ENCODE measurements at places on chromosomes 5 and 9.

- DNase-seq: no peak
These were observed 8.3 kb downstream of the AQP3 start for GRCh38 chr9:33438926-33439680.

DNA sequence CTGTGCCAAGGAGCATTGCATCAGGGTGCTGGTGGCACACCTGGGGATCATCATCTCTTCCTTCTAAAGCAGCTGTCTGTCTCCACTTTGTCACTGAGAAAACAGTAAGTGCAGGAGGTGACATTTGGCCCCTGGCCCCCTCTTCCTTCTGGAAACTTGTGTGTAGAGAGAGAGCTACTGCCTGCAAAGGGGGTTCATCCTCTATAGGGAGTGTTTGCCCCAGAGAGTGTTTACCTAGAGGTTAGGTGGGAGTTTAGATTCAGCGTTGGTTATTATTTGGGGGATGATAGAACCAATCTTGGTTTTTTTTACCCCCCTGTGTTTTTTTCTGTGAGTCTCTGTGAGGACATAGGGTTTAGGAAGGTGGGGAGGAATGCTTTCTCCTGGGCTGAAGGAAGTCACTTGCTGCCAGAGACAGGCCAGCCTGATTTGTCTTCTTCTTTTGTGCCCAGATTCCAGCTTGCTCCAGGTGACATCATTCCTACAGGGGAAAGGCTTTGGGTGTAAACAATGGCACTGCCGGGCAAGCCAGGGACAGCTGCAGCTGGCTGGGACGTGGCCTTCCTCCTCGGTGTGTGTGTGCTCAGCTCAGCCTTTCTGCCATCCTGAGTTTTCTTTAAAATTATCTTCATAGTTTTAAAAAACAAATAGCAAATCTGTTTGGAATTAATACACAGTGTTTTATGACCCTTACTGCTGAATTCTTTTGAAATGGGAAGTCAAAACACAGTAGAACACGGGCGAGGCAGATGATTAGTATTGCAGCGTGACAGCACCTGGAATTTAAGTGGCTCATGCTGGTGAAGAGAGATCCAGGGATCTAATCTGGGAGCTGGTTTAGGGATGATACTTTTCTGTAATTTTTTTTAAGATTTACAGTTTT lies 24.5 kb downstream of the PRRC2B start:
- no peak for DNase-seq

GRCh38 chr5:175589714-175590113 lies 68.2 kb upstream of the HRH2 start:
- no peak for DNase-seq

- no peak for DNase-seq
These were observed 15.0 kb downstream of the DOCK2 start for GRCh38 chr5:169652057-169652456.

GRCh38 chr5:54390015-54390414 lies 65.5 kb upstream of the HSPB3 start:
- no peak for DNase-seq

DNA sequence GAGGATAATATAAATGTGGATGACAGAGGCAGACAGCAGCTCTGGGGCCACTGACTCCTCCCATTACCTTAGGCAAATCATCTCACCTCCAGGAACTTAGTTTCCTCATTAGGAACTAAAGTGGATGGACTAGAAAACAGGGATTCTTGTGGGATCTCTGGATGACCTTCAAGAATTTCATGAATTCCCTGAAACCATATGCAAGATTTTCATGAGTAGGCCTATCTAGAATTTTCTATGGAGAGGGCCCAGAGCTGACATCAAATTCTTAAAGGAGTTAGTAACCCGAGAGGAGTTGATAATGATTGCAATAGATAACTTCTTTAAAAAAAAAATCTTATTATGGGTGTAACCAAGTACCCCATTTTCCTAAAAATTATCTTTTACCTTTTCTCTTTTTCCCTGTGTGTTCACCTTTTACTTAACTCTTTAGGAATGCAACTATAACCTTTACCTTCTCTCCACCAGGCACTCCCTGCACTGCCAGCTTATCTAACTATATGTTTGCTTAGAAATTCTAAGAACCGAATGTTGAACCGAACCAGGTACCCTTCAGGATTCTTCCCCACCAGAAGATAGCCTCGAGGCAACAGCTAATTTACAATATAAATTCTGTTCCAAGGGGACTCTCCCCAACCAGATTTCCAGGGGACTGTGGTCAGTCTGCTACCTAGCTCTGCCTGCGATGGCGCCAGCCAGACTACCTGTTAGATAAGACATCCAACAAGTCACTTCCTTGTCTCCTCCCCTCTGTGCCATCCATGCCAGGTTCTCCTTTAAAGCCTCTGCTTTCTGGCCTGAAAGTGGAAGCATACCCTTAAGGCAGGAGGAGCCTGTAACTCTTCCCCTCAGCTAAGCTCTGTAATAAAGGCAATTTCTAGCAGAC lies 86.0 kb downstream of the GCNT4 start:
- DNase-seq: no peak

DNA sequence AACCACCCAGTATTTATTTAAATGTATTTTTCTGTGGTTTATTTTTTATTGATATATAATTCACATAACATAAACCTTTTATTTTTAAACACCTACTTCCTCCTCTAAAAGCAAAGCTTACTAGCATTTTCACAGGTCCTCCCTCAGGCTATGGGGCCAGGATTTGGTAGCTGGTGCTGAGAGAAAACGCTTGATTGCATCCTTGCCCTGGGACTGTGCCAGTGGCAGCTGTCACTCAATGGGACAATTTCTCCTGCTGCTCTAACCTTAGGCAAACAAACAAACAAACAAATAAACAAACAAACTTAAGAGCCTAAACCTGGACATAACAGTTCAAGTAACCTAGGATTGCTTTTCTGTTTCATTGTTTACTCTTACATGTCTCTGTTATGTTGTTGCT lies 102.7 kb downstream of the FOCAD start:
- DNase-seq: no peak

DNA sequence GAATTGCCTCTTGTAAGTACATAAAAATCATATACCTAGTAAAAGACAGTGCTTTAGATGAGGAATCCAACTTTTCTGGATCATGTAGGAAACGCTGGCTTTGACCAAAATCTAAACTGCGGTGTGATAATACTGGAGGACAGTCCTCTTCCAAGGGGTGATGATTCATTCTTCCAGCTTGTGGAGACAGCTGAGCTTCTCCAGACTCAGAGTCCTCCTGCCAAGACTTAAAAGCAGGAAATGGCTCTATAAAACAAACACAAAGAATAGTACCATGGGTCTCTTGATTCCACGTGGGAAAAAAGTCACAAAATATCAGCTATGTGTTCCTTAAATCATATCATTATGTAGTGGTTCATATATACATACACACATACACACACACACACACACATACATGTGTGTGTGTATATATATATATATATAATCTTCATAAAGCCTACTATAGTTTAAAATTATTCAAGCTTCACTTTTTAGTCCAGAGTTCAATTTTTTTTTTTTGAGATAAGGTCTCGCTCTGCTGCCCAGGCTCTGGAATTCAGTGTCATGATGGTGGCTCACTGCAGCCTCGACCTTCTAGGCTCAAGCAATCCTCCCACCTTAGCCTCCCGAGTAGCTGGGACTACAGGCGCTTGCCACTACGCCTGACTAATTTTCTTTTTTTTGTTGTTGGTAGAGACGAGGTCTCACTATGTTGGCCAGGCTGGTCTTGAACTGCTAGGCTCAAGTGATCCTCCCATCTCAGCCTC lies 65.0 kb downstream of the PKD2L2 start:
- no peak for DNase-seq

DNA sequence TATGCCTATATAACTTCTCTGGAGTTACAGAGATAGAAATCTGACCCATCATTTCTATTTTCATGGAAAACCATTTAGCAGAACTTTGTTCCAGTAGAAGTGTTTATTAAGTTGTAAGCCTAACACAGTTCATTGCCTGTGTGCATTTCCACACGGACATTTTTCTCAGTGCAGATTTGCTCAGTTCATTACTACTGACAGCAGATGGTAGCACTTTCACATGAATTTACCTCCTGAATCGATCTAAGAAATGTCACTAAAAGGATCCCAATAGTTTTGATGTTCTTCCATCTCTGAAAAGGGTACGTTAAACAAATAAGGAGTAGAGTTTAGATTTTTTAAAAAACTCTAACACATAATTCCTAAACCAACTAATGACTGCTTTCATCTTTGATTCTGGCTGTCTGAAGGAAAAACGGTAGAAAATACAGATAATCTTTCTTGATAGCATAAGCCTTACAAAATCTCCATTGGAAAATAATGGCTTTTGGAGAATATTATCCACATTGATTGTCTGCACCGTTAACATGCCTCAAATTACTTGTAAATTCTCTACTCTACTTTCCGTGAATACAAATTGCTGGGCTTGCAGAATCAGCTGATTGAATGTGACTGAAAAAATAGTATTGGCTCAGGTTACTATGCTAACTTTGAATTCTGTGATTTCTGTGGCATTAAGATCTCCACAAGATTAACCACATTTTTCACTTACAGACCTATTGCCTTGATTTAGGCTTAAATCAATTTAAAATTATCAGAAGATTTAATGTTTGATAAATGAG lies 33.1 kb downstream of the RPS23 start:
- no peak for DNase-seq

- DNase-seq: no peak
These were observed 7.0 kb downstream of the FAM53C start for GRCh38 chr5:138344887-138345622.

DNA sequence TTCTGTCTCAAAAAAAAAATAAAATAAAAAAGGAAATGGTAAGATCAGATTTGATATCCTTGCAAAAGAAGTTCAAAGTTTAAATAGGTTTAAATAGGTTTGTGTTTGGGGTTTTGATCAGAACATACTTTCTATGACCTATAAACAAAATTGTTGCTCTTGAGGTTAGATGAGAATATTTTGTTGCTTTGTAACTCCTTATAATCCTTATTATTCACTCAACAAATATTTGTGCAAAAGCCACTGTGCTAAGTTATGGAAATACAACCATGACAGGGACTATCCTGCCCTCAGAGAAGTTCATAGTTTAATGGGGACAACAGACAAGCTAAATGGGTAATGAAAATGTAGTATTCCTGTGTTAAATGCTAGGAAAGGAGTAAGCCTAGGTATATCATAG lies 71.5 kb downstream of the INVS start:
- no peak for DNase-seq

GRCh38 chr5:75660678-75661465 lies 49.6 kb downstream of the ANKDD1B start:
- no peak for DNase-seq

DNA sequence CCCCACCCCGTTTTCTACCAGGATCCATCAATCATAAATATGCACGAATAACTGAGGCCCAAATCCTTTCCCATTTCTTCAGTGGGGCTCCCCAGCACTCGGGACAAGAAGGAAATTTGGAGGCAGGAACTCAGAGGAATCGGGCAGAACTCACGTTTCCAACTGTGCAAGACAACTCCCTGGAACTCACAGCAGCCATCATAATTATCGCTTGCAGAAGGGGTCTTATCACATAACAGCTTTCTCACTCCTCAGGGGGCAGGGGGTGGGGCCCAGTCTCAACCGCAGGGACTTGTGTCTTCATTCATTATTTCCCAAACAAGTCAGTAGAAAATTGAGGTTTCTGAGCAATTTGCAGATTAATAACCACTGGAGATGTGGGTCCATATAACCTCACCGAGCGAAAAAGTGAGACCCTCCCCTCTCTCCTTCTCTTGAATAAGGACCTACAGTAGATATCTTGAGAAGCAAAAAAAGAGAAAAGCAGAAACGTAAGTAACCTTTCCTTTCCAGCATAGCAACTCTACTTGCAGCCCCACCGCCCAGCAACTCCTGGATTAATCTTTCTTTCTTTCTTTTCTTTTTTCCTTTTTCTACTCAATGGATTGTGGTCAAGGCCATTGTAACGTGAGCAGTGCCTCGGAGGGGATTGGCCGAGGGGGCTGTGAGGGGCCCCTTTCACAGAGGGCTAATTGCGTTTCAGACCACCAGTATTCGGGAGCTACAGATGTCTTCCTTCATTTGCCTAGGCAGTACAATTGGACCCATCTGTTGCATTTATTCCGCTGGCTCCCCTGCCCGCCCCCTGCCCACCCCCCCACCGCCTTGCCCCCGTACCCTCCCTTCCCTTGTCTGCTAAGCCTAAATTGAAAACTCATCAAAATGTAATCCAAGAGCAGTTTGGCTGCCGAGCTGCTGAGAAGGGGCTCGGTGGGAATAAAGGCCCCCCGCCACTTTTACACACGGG lies 24.7 kb upstream of the TIFAB start:
- DNase-seq: no peak

GRCh38 chr9:118578467-118578866 lies 790.8 kb downstream of the BRINP1 start:
- DNase-seq: no peak

DNA sequence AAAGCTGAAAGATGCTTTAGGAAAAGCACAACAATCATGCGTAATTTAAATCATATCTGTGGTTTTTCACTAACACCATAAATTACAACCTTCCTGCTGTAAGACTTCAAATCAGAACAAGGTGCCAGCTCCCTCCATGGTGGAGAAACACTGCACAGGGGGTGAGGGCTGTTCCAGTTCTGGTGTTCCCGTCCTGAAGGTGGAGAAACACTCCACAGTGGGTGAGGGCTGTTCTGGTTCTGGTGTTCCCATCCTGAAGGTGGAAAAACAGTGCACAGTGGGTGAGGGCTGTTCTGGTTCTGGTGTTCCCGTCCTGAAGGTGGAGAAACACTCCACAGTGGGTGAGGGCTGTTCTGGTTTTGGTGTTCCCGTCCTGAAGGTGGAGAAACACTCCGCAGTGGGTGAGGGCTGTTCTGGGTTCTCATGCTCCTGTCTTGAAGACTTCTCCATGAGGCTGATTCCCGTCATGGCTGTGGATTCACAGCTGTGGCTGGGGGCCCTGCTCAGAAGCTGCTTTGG lies 12.9 kb downstream of the PLEKHG4B start:
- no peak for DNase-seq

DNA sequence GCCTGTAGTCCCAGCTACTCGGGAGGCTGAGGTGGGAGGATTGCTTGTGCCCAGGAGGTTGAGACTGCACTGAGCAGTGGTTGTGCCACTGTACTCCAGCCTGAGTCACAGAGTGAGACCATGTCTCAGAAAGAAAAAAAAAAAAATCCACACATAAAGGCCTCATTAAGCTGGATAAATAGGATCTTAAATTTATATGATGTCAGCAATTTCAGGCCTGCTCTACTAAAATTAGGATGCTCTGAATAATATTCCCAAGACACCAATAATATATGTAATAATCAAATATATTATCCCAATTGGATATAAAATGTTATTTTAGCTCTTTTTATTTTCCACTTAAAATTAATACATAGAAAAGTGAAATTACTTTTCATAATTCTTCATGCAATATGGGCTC lies 43.6 kb downstream of the NLN start:
- no peak for DNase-seq

DNA sequence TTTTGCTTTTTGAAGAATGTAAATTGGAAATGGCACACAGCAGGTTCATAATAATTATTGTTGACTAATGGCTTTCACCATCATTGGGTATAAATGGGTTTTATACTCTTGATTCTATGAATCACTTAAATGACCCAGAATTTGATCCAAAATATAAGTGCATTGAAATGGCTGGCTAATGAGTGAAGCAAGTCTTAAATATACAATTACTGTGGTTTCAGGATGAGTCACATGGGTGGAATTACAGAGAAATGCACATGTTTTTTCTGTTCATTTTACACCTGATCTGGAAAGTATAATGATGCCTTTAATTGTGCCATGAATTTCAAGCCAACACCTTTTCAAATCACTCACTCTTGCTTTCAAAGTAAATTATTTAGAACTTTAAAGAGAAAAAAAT lies 380.8 kb upstream of the CD180 start:
- no peak for DNase-seq
